ENCODE measurements at places on chromosomes 6 and 20.
A peak's percentile ranks its signal among the peaks of the same experiment; 100 is the strongest.

GRCh38 chr6:17530321-17530835, 69.7 kb upstream of the FAM8A1 start:
- no peak for DNase-seq

GRCh38 chr6:162541019-162541601, 186.5 kb downstream of the PRKN start:
- DNase-seq = no peak

GRCh38 chr20:53828088-53828681, 234.5 kb upstream of the ZNF217 start:
- DNase-seq = no peak

DNA sequence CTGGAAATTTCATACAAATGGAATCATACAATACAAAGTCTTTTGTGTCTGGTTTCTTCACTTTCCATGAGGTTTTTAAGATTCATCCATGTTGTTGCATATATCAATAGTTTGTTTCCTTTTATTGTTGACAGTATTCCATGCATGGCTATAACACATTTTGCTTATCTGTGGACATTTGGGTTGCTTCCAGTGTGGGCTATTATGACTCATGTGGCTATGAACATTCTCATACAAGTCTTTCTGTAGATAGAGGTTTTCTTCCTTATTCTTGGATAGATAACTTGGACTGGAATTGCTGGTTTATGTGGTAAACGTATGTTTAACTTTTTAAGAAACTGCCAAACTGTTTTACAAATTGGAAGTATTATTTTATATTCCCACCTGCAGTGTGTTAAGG, 30.0 kb upstream of the KIF6 start:
- no peak for DNase-seq

DNA sequence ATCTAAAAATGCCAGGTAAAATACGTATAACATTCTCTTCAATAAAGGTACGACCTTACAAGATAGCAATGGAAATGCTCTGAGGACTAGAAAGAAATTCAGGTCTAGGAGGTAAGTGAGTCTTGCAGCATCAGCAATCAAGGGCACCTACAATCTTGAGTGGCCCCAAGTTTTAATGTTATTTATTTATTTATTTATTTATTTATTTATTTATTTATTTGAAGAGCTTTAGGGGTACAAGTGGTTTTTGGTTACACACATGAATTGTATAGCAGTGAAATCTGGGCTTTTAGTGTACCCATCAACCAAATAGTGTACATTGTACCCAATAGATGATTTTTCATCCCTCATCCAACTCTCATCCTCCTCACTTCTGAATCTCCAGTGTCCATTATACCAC, 574.0 kb upstream of the POU3F2 start:
- DNase-seq = no peak

DNA sequence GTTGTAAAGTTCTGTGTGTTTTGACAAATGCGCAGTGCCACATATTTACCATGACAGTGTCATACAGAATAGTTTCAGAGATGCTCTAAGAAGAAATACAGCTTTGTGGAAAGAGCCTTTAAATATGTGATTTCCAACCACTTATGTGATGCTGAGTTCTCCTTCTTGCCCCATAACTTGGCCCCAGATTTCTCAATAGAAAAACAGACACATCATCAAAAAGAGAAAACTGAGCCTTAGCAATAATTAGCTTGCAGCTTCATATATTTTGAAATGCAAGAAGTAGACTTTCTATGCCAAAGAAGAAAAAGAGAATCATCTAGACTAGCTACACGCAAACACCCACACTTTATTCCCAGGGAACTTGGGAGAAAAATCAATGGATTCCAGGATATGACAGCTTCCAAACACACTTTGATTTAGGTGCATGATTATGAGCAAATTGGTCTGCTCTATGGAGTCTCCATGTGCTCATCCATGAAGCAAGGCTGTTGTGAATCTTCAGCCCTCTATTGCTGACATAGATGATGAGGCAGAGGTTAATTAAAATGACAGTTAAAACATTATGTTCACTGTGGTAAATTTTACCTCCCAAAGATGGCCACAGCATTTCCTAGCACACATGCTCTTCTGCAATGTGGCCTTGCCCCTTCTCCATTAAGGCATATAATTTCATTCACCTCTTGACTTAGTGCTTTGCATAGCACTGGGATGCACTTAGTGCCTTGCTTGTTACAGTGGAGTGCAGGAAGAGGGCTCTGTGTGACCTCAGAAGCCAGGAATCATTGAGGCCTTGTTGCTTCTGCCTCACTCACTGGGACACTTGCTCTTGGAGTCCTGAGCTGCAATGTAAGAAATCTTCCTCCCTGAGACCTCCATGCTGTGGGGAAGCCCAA, 174.6 kb downstream of the SYNDIG1 start:
- no peak for DNase-seq

GRCh38 chr6:17705778-17706579, 746 bp downstream of the NUP153 start:
- peak; percentile 87 for DNase-seq

DNA sequence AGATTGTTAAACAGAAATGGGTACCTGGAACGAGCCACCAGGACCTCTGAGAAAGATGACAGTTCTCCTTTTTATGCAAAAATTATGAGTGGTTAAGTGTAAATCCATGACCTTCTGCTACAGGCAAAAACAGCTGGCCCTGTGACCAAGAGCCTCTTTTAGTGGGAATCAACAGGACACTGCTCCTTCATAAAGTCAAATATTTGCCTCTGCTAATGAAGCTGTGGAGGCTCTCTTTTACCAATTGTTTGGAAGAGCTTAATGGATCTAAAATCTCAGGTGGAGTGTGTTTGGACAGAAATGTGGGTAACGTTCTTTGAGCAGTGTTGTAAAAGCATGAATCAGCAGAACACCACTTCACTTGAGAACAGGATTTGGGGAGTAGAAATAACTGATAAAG, 117.5 kb upstream of the PCSK2 start:
- no peak for DNase-seq

- DNase-seq = no peak
Observed at GRCh38 chr6:162854734-162855191, 127.0 kb downstream of the PACRG start.

GRCh38 chr6:165245701-165246100, 63.7 kb downstream of the C6orf118 start:
- DNase-seq = no peak

GRCh38 chr6:10256113-10256690, 158.7 kb downstream of the TFAP2A start:
- no peak for DNase-seq

- DNase-seq = no peak
Observed at GRCh38 chr20:61760321-61760720, 305.4 kb downstream of the TAF4 start.

- DNase-seq = no peak
Observed at GRCh38 chr20:14956026-14956425, 618.6 kb upstream of the FLRT3 start.

- DNase-seq = peak; percentile 39
Observed at GRCh38 chr6:142207265-142207877, 60.3 kb downstream of the VTA1 start.

- DNase-seq = no peak
Observed at GRCh38 chr6:131755597-131755996, 44.8 kb upstream of the CTAGE9 start.

DNA sequence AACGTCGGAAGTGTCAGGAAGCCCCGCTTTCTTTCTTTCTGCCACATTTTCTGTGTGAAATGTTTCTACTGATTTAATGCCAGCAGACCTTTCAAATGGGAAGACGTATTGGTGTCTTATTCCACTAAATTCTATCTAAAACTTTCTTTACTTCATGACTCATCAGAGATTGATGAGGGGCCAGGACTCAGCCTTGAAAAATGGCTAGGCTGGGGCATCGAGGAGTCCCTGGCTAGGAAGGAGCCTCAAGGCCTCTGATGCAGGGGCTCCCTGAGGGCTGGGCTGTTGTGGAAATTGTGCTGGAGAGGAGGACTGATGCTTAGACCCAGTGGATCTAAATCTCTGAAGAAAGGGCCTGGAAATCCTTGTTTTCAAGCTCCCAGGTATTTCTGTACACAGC, 192.8 kb upstream of the PDE10A start:
- no peak for DNase-seq

- DNase-seq = no peak
Observed at GRCh38 chr6:68901044-68901443, 266.0 kb downstream of the ADGRB3 start.

DNA sequence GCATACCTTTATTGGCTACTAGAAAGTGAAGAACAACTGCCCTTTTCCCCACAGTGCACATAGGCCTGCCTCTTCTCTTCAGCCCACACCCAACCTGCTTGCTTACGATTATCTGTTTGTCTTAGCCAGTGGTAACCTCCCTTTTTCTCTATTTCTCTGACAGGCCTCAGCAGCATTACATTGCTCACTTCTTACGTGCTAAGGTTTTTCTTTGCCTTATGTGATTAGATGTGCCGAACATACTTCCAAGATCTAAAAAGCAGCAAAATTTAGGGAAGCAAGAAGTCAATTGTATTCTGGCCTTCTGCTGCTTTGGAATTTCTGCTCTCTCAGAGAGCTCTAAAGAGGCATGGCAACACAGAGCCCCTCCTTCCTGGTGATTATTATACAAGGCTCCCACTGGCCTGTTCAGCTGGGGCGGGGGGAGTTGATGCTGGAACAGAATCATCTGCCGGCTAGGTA, 7.0 kb downstream of the B4GALT5 start:
- DNase-seq = no peak

DNA sequence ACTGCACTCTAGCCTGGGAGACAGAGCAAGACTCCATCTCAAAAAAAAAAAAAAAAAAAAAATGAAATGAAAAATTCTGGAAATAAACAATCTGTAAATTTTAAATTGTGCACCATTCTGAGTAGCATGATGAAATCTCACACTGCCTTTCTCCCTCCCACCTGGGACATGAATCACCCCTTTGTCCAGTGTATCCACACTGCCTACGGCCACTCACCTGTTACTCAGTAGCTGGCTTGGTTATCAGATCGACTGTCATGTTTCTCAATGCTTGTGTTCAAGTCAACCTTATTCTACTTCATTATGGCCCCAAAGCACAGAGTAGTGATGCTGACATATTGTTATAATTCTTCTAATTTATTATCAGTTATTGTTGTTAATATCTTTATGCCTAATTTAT, 58.7 kb upstream of the MTHFD1L start:
- no peak for DNase-seq

DNA sequence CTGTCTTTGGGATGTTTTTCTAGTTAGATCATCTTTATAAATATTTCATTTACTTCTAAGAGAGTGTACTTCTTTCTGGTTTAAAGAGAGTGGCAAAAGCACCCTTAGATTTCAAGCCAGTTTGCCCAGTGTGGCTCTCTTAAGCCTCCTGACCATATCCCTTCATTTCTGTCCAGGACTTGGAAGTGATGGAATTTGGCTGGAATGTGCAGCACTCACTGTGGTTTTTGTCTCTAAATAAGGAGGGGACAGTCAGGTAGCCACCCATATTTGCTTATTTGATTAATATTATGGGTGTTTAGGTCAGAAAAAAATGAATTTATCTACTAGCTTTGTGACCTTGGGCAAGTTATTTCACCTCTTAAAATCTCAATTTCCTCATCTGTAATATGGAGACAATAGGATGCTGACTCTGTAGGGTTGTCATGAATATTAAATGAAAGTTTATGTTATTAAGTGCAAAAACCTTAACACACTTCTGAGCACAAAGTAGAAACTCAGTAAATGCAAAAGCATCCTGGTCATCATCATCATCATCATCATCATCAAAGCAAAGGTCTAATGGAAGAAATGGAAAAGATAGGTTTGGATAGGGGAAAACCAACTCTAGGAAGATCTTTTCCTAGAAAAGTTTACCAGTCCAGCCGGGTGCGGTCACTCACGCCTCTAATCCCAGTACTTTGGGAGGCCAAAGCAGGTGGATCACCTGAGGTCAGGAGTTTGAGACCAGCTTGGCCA, 3.1 kb downstream of the CRYBG1 start:
- DNase-seq = no peak

GRCh38 chr20:21395051-21395665, 2.2 kb downstream of the NKX2-4 start:
- no peak for DNase-seq

GRCh38 chr6:17269840-17270239, 11.3 kb upstream of the RBM24 start:
- DNase-seq = no peak

GRCh38 chr6:80543598-80544222, 437.2 kb downstream of the BCKDHB start:
- no peak for DNase-seq

GRCh38 chr20:40925829-40926510, 102.7 kb upstream of the TOP1 start:
- DNase-seq = no peak

- DNase-seq = no peak
Observed at GRCh38 chr20:21523281-21523868, 9.5 kb upstream of the NKX2-2 start.

DNA sequence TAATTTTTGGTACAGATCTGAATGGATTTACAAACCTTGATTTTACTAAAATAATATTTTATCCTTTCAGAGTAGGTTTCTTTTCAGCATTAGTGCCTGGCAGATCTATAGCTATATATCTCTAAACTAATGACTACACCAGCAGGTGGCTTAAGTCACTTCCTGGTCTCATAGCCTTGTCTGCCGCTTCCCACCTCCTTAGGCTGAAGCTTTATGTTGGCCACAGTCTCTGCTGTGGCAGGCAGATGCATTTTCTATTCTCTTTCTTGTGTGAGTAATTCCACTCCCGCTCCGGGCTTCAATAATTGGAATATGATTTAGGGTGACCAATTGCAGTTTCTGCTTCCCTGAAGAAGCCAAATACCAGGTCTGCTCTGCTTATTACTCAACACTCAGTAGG, 226.8 kb upstream of the HS3ST5 start:
- no peak for DNase-seq

GRCh38 chr6:167757821-167758220, 68.9 kb upstream of the AFDN start:
- no peak for DNase-seq

DNA sequence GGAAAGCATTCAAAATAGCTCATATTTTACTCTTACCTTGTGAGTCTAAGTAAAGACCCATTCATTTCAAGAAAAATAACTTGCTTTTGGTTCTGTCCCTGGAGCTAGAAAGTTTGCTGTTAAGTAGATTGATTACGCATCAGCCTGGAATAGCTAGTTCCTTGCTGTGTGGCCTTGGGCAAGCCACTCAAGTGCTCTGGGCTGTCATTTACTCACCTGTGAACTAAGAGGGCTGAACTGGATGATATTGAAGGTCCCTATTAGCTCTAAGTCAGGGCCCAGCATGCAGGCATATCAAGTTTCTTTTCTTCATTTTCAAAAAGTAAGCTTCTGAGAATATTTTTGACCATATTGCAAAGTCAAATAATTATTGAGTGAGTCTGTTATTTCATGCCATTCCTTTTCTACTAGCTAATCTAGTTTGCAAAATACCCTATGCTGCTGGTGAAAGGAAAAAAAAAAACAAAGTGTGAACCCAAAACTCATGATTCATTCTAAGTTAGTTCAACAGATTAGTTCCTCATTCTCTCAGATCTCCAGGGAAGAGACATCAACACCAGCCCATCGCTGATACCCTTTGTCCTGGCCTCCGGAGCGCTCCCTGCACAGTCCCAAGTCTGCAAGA, 106.5 kb upstream of the GMDS start:
- DNase-seq = no peak

- no peak for DNase-seq
Observed at GRCh38 chr6:79797912-79798311, 149.4 kb downstream of the ELOVL4 start.

All from stimulated activated CD4-positive, alpha-beta T cell treated with anti-CD3 and anti-CD28 coated beads, Interleukin-2, amount 100 ng/mL, for 24 hours (primary cell).